Activated CD4-positive, alpha-beta T cell treated with anti-CD3 and anti-CD28 coated beads for 48 hours (primary cell): ENCODE measurements at places on chromosomes 3 and 15.

DNA sequence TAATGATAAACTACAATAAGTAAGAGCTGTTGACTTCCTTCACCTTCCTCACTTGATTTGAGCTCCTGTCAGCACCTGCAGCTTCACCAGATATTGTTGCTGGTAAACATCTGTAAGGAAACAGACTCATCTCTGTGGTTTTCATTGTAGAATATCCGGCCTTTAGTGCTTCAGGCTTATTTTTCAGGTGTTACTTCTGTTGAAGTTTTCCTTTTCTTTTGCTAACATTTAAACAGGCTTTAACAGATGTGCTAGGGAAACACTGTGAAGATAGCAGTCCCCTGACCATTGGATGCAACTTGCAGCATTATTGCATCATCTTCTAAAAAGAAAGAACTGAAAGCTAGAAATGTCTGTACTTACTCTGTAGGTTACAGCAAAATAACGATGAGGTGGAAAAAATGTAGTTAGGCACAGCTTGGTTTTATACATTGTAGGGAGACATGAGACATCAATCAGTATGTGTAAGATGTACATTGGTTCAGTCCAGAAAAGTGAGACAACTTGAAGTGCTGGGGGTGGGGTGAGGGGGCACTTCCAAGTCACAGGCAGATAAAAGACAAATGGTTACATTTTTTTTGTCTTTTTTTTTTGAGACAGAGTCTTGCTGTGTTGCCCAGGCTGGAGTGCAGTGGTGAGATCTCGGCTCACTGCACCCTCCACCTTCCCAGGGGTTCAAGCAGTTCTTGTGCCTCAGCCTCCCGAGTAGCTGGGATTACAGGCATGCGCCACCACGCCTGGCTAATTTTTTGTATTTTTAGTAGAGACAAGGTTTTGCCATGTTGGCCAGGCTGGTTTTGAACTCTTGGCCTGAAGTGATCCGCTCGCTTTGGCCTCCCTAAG is 10.2 kb downstream of the EDEM1 start:
- DNase-seq = peak; percentile 59

- DNase-seq = no peak
Measured at GRCh38 chr3:106438887-106439286, 570.1 kb upstream of the CBLB start.

- DNase-seq = no peak
Measured at GRCh38 chr3:53729159-53729558, 117.1 kb downstream of the CHDH start.

DNA sequence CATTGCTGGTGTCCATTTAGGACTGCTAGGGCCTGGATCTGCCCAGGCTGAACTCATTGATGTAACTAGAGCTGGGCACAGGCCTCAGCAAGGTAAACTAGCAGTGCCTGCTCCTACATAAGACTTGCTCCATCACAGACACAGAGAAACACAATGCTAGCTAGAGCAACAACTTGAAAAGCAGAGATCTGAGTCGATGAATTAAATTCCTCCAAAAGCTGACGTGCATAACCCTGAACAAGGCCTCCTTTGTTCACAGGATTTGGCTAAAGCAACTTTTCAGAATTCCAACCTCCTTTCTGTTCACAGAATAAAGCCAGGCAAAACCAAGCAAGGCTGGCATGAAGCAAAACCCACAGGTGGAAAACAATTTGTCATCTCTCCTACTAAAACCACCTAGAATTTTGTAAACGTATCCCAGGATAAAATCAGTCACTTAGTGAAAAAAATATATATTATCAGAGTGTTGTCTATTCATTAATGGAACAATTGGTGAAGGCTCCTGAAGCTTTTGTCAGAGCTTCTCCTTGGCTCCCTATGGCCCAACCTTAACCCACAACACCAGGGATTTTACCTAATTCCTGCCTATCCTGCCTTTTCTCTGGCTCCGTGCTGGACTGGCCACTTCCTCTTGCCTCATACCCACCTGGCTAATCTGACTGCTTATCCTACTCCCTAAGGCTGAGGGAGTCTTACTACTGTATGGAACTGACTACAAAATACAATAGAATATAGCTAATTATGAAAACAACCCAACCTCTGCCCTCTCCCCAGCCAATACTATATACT is 39.9 kb downstream of the PLCH1 start:
- no peak for DNase-seq

DNA sequence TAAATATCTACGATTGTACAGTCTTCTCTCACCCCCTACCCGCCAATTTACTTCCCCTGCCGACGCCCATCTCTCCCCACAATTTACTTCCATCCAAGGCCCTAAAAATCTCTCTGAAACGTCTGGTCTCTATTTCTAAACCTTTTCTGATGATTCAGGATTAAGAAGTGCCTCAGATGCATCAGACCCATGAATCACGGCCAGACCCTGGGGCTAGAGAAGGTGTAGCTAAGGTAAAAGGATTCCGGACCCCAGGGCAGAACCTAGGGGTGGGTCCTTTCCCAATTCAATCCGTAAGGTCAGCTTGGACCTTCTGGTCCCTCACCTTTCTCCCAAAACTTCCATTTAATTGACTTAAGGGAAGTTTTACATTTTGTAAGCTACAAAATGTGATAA is 46.4 kb downstream of the LRIG1 start:
- no peak for DNase-seq

GRCh38 chr3:132900481-132900880 is 137.7 kb upstream of the TMEM108 start:
- no peak for DNase-seq

DNA sequence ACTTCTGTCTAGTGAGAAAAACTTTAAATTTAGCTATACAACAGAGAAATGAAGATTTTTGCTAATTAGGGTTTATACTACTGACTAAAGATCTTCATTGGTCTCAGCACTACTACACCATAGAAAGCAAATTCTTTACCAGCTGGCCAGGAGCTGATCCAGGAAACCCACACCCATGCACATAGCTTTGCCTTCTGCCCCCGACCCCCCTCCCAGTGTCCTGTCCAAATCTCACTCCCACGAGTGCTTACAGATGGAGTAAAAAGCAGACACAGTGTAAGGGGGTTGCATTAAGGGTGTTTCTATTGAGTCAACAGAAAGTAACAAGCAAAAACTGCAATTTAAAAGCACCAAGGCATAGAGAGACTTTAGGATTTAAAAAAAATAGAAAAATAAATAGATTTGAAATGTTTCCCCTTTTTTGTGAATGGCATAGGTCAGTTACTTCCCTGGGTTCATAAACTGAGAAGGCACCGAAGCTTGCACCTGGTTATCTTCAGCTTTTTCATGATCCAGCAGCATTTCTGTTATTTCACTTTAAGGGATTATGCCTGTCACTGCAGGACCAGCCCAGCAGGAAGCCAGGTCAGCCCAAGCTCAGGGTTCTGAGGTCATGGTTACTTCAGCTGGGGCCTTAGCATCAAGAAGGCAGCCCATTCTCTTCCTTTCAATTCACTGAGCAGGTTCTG is 124.3 kb downstream of the CTNNB1 start:
- DNase-seq = no peak

DNA sequence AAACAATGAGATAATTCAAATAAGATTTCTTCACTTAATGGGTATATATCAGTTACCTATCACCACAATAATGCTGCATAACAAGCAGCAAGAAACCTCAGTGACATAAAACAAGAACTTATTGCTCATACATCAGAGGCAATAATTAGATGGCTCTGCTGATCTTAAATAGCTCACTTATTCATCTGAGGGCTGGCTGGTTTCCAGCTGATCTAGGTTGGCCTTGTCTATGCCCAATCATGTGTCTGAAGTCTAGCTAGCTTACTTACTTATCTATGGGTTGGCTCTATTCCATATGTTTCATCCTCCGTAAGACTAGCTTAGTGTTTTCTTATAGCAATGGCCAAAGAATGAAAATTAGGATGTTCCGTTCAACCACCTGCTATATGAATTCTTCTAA is 109.4 kb upstream of the AGTR1 start:
- no peak for DNase-seq

- DNase-seq = no peak
Measured at GRCh38 chr15:67680641-67681040, 138.1 kb downstream of the MAP2K5 start.

DNA sequence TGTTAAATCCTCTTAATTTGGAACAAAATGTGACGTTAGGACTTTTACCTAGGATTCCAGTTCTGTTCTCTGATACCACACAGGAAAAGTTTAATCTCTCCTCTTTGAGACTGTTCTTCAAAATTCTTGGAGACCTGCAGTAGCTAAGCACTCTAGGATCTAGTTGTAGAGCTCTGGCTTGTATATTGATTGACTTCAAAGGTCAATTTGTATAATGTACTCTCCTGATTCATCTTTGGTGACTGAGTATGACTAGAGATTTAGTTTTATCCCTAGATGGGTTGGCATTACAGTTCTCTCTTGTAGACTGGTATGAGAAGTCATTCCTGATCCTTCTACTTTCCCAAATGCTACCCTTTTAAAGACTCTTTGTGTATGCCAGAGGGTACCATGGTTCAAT is 168.4 kb upstream of the TPRG1 start:
- DNase-seq = no peak

DNA sequence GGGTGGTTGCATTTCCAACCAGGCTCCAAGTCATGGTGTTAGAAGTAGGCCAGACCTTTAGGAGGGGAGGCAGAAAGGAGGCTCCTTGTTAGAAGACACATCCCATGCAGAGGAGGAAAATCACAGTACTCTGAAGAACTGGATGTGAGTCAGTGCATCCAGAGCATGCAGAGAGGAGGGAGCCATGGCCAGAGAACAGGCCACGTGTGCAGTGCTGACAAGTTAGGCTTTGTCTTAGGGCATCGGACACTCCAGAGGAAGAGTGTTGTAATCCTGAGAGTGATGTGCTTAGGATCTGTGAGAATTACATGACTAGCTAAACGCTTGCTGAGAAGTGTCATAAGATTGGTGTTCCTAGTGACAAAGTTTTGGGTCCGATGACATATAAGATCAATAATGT is 456.5 kb upstream of the THRB start:
- no peak for DNase-seq

DNA sequence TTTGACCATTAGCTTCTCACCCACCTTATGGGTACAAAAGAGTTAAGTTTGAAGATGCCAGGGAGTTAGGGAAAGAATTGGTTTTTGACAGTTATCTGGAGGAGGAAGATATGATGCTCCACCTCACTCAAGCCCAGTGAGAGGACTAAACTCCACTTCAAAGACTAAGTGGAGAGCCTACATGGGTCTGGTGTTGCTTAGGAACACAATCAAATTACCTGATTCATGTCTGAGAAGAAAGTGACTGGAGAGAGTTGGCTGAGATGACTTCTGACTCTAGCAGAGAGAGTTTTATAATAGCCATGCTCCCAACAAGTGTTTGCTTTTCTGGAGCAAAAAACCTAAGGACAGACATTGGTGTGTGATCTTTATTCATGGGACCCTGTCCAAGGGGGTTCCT is 43.3 kb downstream of the SUCNR1 start:
- DNase-seq = no peak

DNA sequence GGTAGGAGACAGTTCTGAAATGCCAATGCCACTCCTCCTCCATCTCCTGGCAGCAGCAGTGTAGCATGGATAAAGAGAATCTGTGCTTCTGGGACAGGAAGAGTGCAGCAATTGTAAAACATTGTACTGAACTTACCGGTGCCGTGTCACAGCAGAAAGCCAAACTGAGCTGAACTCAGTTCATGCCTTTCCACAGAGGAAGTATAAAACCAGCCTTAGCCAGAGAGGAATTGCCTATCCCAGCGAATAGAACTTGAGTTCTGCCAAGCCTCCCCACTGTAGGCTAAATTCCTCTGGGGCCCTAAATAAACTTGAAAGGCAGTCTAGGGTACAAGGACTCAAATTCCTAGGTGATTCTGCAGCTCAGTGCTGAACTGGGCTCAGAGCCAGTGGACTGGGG is 148.8 kb downstream of the SLC9A9 start:
- no peak for DNase-seq

- DNase-seq = no peak
Measured at GRCh38 chr3:40790746-40791145, 266.0 kb downstream of the ZNF621 start.

GRCh38 chr3:4695846-4696245 is 202.7 kb downstream of the ITPR1 start:
- no peak for DNase-seq

GRCh38 chr3:149536429-149536828 is 61.9 kb downstream of the TM4SF4 start:
- DNase-seq = no peak

- DNase-seq = no peak
Measured at GRCh38 chr15:28109626-28110455, 10.7 kb upstream of the OCA2 start.

DNA sequence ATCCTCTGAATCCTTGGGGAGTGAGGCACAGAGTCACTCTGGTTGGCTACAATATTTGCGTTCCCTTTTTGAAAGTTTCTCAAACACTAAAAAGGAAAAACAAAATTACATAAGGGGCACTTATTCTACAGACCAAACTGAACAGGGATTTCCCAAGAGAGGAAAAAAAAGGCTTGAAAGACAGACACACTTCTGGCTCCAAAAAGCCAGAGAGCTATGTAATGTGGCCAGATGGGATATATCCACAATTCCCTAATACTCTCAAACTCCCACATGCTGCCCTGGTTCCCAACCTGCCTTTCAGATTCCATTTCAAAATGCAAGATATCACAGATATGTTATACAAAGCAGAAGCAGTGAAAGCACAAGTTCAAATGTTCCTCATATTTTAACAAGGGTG is 1.6 kb downstream of the FRMD4B start:
- DNase-seq = no peak

DNA sequence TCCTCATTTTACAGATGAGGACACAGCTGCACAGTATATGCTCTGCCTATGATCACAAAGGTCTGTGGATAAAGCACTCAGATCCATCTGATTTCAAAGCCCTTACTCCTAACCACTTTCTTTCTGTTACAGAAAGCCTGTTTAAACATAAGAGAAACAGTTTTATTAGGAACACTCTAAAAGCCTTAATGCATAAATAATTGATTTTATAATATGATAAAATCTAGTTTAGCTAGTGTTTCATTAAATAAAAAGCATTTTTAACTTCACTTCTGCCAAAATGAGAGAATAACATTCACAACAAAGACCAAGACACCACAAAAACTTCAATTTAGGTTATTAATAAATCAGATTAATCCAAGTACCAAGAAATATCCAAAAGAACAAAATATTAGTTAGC is 21.4 kb downstream of the SNX4 start:
- DNase-seq = no peak

- no peak for DNase-seq
Measured at GRCh38 chr3:63086190-63086589, 191.9 kb upstream of the SYNPR start.

GRCh38 chr15:101303408-101303807 is 8.4 kb upstream of the SNRPA1 start:
- no peak for DNase-seq

- DNase-seq = no peak
Measured at GRCh38 chr3:196288141-196288460, 575 bp upstream of the PCYT1A start.

GRCh38 chr3:186442162-186442561 is 80.1 kb upstream of the DGKG start:
- no peak for DNase-seq

GRCh38 chr3:65595222-65596028 is 443.3 kb downstream of the MAGI1 start:
- DNase-seq = no peak
